Esophagus muscularis mucosa (tissue), 4 donors: ENCODE measurements at places on chromosomes 1 and 21. TPM values are rescaled to one million over a fixed set of nuclear protein-coding genes. Genes with fewer than 3 reads are reported as not detected.
A peak's percentile ranks its signal among the peaks of the same experiment; 100 is the strongest.

DNA sequence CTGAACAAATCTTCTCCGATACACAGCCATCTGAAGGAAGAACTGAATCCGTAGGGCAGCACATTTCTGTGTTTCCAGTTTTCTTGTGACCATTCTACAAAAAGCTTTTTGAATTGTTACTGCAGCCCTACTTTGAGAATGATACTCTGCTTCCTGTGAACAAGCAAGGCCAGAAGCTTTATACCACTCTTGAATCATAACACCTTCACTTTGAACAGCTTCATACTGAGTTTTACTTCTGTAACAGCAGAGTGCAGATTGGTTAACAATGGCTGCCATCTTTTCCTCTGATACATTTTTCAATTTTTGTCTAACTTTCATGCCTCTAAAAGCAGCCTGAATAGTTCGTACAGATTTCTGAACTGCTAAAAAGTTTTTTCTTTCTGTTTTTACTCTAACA lies 33.6 kb upstream of the F13B start:
- H3K27ac ChIP-seq: no peak overlapping the region
- H3K27me3 ChIP-seq: no peaks in the 10 kb centered on the region
- no peak overlapping the region for H3K4me3 ChIP-seq
- no peaks in the 10 kb centered on the region for H3K36me3 ChIP-seq
- no peak for DNase-seq
- H3K4me1 ChIP-seq: no peaks in the 10 kb centered on the region

DNA sequence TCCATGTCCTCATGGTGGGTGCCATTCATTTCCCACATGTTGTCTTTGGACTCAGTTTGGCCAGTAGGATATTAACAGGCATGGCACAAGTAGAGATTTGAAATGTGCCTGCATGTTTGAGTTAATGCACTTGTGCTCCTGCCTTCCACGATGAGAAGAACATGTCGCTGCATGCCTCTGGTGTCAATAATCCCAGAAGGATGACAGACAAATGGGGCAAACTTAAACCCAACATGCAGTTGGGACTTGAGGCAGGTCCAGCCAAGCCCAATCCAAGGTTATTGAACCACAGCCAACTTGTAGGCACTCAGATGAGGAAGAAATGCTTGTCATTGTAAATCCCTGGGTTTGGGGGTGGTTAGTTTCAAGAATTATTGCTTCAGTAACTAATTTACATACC lies 174.6 kb downstream of the TRIM33 start:
- no peaks in the 10 kb centered on the region for H3K4me1 ChIP-seq
- no peaks in the 10 kb centered on the region for H3K27me3 ChIP-seq
- peak; percentile 19 for DNase-seq
- H3K36me3 ChIP-seq: no peaks in the 10 kb centered on the region
- H3K4me3 ChIP-seq: no peak overlapping the region
- no peak overlapping the region for H3K27ac ChIP-seq

- H3K4me3 ChIP-seq: no peak overlapping the region
- H3K36me3 ChIP-seq: no peaks in the 10 kb centered on the region
- H3K27me3 ChIP-seq: no peaks in the 10 kb centered on the region
Observed at GRCh38 chr1:204615881-204616280, 69.7 kb downstream of the LRRN2 start.

DNA sequence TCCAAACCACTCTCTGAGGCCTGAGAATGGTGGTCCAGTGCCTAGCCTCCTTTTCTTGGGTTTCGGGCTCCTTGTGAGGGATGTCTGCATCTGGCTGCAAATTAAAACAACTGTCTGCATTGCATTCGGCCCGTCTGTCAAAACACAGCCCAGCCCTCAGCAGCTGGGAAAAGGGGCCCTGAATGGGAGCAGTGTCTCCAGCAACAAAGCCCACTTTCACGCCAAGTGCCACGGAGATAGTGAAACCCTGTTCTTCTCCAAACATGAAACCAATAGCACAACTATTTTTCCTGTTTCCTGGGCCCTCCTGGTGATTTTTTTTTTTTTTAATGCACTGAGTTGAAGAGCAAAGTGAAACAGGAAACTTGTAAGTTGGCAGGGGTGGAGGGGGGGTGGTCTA lies 138.4 kb downstream of the PLXNA2 start:
- H3K4me3 ChIP-seq: no peak overlapping the region
- H3K4me1 ChIP-seq: peaks cover 60% of the 10 kb centered on the region
- H3K27me3 ChIP-seq: no peaks in the 10 kb centered on the region
- no peak overlapping the region for H3K27ac ChIP-seq
- H3K36me3 ChIP-seq: no peaks in the 10 kb centered on the region

ZBTB8A gene
- 10.0 TPM for total RNA-seq

PTPN14 gene
- 108 TPM for total RNA-seq
